Hematopoietic multipotent progenitor cell treated with erythropoietin and hydrocortisone succinate and interleukin-3 and kit ligand, for 15 days (in vitro differentiated cells): ENCODE measurements at places on chromosomes 3 and 15.

DNA sequence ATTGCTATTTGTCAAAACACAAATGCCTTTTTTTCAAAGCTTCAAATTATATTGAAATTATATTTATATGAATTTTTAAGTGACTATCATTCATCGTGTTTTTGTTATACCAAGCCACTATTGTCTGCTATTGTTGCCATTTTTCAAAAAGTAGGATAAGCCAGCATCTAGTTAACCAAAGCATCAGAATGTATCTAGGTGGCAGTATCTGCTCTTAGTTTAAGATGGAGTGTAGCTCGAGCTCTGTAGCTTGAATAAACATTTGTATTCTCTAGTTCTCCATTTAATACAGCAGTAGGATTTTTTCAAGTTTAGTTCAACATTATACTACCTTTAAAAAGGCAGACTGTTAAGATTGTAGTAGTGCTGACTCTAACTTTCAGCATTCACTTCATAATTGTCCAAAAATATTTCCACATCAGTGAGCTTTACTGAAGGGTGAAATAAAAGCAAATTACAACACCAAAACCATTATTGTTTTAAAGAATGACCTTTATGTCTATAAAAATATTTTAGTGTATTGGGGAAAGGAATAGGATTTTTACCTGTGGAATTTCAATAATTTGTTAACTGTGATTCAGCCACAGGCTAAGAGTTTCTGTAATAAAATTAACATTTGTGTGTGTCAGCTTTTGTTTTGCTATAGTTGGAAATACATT is 19.6 kb upstream of the C15orf61 start:
- no peak for DNase-seq

DNA sequence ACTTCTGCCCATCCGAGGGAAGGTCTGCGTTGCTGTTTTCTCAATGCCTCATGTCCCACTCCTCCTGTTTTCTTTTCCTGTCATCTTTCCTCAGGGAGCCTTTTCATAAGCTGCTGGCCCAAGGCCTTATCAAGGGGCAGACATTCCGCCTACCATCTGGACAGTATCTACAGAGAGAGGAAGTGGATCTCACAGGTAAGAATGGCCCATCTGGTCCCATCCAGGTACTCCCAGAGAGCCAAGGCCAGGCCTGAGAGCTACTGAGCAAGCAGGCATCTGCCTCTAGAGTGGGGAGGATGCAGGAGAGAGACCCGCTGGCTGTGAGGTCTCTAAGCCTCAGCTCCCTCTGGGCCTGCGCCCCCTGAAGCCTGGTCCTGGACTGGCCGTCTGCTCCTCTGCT is 81.5 kb upstream of the LIMD1 start:
- no peak for DNase-seq

GRCh38 chr3:117507958-117508357 is 798.4 kb downstream of the TUSC7 start:
- DNase-seq: no peak

DNA sequence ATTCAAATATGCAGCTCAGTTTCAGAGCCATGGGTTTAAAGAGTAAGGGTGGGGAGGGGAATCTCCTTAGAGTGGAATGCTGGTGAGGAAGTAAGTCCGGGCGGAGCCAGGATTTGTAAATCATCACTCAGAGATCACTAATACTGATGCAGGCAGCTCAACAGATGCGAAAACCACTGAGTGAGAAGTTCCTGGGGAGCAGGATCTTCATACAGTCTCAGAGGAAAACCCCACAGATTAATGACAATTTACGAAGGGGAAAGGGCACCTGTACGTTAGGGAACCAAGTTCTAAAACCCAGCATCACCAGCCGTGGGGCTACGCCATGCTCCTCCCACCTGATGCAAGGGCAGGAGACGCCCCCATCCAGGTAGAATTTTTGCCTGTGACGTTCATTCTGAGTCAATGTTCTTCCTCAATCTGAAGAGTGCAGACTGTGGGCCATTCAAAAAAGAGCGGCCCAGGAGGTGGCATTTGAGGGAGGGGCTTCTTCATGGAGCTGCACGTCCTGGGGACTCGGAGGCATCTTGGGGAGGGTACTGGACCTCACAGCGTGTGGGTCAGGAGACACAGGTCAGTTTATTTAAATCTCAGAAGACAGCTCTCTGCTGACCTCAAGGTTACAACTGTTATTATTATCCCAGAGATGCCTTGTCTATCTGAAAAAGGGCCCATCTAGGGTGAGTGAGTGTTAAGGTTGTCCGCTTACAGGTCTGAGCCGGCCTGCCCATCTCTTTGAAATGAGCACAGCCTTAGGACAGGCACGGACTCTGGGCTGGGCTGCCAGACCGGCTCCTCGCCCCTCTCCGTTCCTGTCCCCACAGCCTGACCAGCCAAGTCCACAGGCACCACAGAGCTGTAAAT is 228.0 kb downstream of the XXYLT1 start:
- DNase-seq: no peak

- no peak for DNase-seq
Measured at GRCh38 chr3:104519468-104520227, 847.1 kb upstream of the ALCAM start.

DNA sequence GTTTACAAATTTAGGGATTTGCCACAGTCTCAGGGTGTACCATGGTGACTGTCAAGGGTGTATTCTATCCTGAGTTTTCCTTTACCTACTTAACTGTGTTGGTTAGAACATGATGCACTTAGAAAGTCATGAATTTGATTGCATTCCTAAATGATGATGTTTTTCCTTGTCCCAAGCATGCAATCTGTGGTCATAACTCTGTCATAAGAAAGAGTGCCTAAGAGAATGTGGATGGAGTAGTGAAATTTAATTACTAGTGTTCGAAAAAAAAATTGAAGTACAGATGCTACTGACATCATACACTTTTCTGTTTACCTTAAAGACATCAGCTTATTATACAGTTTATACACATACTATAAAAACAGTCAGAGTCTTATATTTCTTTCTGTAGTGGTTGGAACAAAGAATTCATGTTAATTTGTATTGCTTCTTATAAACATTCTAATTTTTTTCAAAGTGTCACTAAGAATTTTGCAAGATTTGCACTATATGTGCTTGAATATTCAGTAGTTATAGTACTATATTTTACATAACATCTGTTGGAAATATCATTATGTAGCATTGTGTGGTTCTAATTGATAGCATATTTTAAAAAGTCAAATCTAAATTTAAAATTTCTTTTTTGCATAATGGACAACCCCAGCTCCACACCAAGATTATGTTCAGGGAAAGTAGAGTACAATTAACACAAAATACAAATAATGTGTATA is 231.3 kb upstream of the KCNMB2 start:
- DNase-seq: no peak

- no peak for DNase-seq
Measured at GRCh38 chr3:46124216-46125177, 83.6 kb downstream of the CCR1 start.

DNA sequence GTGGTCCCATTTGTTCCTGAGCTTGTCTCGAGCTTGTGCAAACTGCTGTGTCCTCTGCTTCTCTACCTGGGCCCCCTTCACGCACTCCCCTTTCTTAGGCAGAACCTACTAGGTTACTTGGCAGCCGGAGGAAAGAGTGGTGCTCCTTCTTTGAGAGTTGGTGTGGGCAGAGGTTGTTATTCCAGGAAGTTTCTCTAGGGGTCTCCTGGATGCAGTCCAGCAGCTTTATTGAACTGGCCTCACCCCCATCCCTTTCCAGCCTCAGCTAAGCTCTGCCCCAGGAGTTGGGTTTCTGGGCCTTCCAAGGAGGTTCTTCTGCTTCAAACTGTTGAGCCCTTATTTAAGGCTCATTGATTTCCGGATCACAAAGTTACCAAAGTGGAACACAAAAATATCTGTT is 103.2 kb downstream of the C3orf70 start:
- DNase-seq: no peak

GRCh38 chr3:149479621-149480325 is 5.3 kb downstream of the TM4SF4 start:
- no peak for DNase-seq

DNA sequence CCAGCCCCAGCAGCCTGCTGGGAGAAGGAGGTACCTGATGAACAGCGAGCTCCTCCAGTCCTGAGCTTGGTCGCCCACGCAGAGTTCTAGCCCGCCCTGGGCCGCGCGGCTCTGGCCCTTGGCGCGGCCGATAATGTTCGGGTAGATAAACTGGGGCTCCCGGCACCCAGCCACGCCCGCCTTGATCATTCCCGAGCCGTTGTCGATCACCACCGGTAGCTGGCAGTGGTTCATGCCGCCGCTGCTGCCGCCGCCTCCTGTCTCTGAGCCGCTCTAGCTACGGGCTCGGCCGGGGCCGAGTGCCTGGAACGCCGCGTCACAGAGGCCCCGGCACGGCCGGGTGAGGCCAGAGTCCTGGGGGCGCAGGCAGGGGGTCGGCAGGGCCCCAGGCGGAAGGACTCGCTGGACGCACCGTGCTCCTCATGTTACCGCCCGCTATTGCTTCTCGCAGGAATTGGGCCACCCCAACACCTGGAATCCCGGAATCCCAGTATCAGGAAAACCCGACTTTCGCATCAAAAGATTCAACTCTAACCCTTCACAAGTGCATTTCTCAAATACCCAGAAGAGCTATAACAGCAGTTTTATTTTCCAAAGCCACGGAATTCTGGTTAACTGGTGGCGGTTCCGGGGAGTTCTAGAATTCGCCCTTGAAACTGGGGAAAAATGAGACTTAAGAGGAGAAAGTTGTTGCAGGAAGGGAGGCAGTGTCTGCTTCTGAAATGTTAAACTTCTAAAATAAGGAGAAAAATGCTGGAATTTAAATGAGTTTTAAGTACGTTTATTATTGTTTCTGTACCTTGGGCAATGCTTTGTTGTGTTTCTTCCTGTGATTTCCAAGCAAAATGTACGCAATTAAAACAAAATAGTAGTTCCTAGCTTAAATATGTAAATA is at the start of gene ACTRT3:
ACTRT3 (minus strand) TSS at position 275 of the 895 bp plus-strand sequence; CDS start at position 234, 41 bp downstream.
- peak; percentile 90 for DNase-seq

DNA sequence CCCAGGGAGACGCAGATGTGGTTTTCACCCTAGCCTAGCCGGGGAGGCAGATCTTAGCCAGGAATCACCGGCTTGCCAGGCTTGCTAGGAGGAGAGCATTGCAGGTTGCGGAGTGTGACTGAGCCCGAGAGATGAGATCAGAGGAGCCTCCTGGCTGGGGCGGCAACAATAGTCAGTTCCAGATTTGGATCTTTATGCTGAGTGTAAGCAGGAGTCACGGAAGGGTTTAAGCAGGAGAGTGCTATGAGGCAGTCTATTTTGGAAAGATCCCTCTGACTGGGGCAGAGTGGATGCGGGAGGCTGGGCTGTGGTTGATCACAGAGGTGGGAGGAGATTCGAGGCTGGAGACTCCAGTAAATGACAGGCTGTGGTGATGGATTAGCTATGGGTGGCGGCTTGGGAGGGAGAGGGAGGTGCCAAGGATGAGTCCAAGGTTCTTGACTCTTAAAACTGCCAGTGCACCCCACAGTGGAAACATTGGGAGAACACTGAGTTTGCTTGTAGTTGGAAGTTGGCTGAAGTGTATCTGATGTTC is 10.4 kb upstream of the BAHD1 start:
- DNase-seq: no peak

DNA sequence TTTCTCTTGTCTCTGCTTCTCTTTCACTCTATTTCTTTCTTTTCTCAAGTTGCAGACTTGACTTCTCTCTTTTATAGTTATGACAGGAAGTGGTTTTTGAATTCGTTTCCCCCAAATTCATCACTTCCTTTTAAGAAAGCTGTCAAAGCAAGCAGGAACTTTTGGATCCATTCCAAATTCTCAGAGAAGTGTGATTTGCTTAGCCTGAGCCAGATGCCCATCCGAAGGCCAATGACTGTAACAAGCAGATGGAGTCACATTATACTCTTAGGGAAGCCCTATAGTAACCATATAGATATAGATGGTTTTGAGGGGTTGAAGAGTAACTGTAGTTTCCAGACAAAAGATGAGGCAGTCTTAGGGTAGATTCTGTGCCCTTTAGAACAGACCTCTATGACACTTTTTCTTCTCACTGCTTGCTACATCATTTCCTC is 592.0 kb upstream of the KCNMB2 start:
- no peak for DNase-seq

GRCh38 chr3:78917536-78917935 is 850.3 kb downstream of the ROBO1 start:
- DNase-seq: no peak

- DNase-seq: peak; percentile 85
Measured at GRCh38 chr15:40367686-40368611, 9.9 kb downstream of the DISP2 start.
